ENCODE measurements at places on chromosomes 11 and 22.
A peak's percentile ranks its signal among the peaks of the same experiment; 100 is the strongest.

GRCh38 chr22:21593406-21594232 lies 26.1 kb downstream of the UBE2L3 start:
- DNase-seq: no peak

DNA sequence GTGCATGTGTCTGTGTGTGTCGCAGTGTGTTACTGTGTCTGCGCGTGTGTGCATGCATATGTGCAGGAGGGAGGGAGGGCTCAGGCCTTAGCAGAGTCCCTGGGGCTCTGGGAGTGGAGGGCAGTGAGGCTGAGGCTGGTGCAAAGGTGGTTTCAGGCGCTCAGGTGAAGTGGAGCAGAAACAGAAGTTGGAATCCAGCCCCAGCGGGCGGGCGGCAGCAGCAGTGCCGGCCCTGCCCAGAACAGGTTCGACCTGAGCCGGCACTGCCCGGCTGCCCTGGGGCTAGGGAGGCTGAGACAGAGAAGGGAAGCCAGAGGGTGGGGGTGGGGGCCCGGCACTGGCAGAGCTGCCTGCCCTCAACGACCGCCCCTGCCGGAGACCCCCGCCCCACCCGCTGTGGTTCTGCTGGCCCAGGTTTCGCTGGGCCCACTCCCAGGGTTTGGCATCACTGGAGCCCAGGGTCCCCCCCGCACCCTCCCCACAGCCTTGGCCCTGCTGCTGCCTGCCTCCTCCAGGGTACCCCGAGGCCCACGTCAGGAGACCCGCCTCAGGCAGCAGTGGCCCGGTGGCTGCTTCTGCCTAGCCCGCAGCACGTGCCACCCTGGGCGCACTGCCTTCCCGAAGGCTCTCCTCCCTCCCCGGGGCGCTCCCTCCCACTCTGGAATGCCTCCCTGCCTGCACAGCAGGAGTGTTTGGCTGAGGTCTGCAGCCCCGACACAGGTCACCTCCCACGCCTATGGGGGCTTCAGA lies 13.3 kb downstream of the ASCL2 start:
- DNase-seq: peak; percentile 85

- DNase-seq: no peak
Measured at GRCh38 chr11:3707176-3707575, 36.0 kb upstream of the CHRNA10 start.

- DNase-seq: no peak
Measured at GRCh38 chr11:122024278-122024677, 91.7 kb downstream of the BLID start.

DNA sequence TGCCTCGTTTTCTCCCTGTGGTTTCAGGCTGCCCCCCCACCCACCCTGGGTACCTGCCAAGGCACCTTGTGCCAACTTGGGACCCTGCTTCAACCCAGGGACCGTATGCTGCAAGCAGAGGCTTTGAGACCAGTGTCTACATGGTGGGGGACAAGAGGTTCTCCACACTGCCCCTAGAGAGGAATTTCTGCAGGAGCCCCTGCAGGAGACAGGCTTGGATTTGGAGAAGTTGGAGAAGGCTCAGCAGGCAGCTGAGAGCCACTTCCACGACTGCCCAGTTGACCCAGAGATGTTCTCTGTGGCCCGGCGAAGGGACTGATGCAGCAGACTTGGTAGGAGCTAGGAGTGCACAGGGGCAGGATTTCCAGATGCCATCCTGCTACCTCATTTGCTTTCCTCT lies 20.1 kb upstream of the NNMT start:
- DNase-seq: no peak

DNA sequence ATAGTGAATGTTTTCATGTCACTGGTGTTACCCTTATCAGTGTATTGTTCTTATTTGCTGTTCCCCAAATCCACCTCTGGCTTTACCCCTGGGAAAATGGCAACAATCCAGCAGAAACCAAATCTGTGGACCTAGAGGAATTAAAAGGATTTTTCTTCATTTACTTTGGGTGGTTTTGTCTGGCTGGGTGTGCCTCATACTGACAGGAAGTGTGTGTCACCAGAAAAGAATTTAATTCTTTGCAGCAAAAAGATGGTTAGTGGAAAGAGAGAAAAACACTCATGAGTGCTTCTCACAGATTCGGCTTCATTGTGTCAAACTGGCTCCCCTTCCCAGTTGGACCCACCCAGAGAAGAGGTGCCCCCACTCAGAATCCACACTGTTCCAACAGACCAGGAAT lies 38.9 kb downstream of the FZD4 start:
- no peak for DNase-seq

- DNase-seq: no peak
Measured at GRCh38 chr11:112012874-112013273, 12.3 kb upstream of the DLAT start.

DNA sequence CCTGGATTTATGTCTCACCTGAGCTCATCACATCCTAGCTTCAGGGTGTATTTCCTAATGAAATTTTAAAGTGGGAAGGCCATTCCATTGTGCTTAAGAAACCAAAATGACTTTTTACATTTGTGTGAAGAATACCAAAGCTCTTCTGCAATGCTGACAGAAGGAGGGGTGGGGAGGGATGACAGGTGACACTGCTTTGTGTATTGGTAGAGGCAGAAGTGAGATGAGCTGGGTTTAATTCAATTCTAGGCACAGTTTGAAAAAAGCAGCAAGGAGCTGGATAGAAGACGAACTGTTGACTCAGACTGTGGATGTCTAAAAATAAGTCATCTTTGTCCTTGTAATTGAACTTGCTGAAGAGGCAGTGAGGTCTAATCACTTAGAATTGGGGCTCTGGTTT lies 710.3 kb upstream of the KIRREL3 start:
- no peak for DNase-seq

GRCh38 chr22:20441631-20442484 lies 4.2 kb upstream of the SCARF2 start:
- no peak for DNase-seq

DNA sequence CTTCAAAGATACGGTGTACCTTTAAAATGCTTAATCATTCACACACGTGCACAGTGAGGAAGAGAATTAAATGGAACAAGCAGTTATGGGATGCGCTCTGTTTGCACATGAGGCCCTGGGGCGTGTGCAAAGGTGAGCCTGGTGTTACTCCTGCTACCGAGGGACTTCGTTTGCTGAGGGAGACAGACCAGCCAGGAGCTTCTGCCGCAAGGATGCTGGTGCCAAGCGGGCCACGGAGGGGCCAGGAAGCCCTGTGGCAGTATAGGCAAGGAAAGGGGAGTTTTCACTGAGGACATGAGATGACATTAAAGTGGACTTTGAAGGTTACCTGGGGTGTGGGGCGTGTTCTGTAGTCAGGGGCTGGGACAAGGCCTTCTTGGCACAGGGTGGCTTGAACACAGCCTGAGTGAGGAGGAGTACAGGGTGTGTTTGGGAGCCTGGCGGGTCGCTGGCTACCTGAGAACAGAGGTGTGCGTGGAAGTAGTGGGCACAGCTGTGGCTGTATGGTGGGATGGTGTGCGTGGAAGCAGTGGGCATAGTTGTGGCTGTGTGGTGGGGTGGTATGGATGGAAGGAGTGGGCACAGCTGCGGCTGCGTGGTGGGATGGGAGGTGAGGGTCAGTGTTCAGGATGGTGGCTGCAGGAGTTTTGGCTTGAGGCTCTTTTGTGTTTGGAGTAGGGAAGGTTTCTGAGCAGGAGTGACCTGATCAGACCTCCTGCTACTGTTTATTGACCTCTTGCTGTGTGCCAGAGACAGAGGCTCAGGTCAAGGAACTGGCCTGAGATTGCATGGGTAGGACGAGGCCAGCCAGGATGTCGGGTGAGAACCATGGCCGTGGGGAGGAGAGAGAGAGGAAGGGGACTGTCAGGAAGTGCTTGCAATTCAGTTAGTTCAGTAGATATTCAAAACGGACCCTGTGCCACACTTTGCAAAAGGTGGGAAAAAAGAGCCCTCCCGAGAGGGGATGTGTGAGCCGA lies 13.7 kb downstream of the TBC1D22A start:
- no peak for DNase-seq

GRCh38 chr11:20010156-20010850 lies 150.0 kb downstream of the DBX1 start:
- no peak for DNase-seq

- DNase-seq: no peak
Measured at GRCh38 chr11:117654281-117655255, 142.4 kb downstream of the DSCAML1 start.

DNA sequence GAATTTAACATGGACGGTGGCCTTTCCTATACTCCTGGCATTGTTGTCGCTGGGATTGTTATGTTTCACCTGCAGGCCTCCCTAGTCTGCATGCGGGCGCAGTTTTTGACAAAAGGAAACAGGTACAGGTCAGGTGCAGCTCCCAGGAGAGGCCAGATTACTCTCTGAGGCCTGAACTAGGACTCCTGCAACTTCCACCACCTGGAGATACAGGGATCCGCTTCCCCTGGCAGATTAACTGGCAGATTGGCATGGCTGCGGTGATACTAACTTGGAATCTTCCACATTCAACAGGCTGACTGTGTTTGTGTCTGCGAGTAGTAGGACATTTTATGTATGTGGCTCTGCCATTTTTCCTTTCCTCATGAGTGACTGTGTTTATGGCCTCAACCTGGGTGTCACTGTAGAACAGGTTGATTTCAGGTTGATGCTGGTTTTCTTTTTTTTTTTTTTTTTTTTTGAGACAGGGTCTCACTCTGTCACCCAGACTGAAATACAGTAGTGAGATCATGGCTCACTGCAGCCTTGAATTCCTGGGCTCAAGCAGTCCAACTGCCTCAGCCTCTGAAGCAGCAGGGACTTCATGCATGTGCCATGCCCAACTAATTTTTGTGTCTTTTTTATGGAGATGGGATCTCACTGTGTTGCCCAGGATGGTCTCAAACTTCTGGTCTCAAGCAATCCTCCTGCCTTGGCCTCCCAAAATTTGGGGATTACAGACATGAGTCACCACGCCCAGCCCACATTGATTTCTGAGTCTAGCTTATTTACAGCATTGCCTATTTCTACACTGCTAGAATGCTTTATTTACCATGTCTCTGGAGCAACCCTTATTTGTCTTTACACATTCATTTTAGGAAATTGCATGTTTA lies 1.7 kb upstream of the USP28 start:
- DNase-seq: no peak

DNA sequence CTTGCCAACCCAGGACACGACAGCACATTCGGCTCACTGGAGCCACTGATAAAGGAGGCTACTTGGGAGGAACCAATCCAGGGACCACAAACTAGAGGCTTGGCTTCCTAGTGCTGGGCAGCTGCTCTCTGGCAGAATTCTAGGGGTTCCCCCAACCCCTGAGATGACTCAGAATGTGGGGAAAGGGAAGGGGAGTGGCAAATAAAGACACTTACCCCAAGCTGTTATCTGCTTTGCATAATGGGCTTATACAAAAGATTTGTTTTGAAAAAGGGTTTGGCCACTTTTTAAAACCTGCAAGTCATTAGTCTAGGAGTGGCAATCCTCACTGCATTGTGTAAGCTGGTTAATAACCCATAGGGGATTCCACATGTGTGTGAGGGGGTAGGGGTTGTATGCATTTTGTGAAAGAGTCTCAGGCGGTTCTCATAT lies 64.1 kb upstream of the LMO1 start:
- DNase-seq: no peak

GRCh38 chr11:88807349-88807748 lies 258.4 kb downstream of the GRM5 start:
- DNase-seq: no peak

DNA sequence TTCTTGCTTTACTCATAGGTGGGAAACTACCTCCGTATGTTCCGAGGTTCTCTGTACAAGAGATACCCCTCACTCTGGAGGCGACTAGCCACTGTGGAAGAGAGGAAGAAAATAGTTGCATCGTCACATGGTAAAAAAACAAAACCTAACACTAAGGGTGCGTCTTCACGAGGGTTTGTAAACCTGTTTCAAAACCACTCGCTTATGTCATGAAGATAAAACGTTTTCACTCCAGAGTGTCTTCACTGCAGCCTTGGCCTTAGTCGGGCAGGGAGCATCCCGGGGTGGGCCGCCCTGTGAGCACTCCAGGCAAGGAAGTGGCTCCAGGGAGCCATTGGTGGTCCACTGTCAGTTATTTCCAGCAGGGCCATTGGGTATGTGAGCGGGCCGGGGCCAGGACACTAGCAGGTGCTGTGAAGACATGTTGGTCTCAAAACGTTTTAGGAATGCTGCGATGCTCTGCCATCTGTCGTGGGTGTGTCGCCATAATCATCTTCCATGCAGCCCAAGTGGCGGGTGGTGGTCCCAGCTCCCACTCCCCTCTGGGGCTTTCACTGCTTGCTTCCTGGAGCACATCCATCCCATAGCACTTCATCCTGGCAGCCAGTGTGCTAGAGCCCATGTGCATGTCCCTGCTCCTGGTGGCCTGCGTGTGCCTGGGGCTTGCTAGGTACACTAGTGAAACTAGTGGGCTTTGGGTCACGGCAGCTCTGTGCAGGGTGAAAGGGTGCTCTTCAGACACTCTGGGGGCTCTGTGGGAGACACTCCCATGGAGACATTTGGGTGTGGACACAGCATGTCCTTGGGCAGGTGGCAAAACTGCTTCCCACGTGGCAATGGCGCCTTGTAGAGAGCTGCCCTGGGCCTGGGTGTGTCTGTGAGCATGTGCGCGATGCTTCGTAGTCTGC lies 5.2 kb downstream of the SMARCB1 start:
- DNase-seq: no peak

GRCh38 chr11:18773681-18774080 lies 17.9 kb downstream of the PTPN5 start:
- no peak for DNase-seq
